ENCODE measurements at places on chromosomes 16 and 17. TPM values are rescaled to one million over a fixed set of nuclear protein-coding genes. Genes with fewer than 3 reads are reported as not detected.

Gene COPZ2
- 3.6 TPM for total RNA-seq

Gene TBC1D3
- not detected for total RNA-seq

Gene CSH2
- not detected for total RNA-seq

Gene SYCE1L
- 4.3 TPM for total RNA-seq

Gene PERCC1
- total RNA-seq = not detected

Gene FGF11
- total RNA-seq = 6.9 TPM

Gene SAMD14
- 1.1 TPM for total RNA-seq

Gene DNASE1L2
- 0.51 TPM for total RNA-seq

Gene KRTAP1-5
- not detected for total RNA-seq

Gene KAT8
- total RNA-seq = 53.6 TPM

Gene ITGA3
- total RNA-seq = 6.8 TPM

Gene CTRB1
- total RNA-seq = not detected

Gene TBC1D3G
- not detected for total RNA-seq

Gene FA2H
- total RNA-seq = not detected

Gene CCL7
- not detected for total RNA-seq

Gene METRNL
- total RNA-seq = 22.4 TPM

Gene KCNJ2
- not detected for total RNA-seq

Gene TNP2
- total RNA-seq = not detected

Measured in activated CD4-positive, alpha-beta T cell treated with anti-CD3 and anti-CD28 coated beads for 36 hours (primary cell).